ENCODE measurements at places on chromosomes 1 and 21.

GRCh38 chr1:226029568-226030225 is 30.6 kb upstream of the SDE2 start:
- DNase-seq: no peak

DNA sequence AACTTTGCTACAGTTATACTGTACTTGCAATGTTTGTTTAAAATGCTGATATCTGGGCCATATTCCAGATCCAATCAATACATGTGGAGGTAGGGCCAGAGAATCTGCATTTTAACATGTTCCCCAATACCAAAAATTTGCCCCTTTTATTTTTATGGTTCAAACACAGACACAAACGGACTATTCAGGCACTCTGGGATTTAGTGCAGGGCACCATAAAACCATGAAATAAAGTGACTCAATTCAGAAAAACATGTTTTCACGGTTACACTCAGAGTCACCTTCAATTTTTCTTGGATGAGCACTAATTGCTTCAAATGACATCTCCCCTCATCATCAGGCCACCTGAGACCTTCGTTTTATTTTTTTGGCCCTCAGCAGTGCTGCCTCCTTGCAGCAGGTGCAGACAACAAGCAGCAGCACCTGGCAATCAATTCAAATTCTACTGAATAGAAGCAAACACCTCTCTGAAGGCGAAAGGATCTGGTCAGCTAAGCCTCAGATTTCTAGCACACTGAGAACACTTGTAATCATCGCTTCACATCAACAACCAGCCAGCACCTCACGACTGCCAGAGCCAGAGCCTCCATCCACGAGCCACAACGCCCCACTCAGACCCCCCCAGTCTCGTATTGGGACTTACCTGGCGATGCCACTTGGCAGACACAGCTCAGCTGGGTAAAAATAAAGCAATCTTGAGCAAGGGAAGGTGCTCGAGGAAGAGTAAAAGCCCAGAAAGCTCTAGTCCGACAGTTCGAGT is 1.1 kb downstream of the ERO1B start:
- peak; percentile 59 for DNase-seq

DNA sequence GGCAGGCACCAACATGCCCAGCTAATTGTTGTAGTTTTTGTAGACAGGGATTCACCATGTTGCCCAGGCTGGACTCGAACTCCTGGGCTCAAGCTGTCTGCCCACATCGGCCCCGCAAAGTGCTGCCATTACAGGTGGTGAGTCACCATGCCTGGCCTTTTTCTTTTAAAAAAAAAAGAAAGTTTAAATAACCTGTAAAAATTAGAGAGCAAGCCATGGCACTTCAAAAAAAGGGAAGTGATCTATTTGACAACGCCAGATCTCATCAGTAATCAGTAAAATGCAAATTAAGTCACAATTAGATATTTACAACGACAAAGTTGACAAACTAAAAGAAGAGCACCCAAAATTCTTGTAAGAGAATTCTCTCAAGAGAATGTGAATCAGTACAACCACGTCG is 2.9 kb upstream of the RBBP5 start:
- no peak for DNase-seq

DNA sequence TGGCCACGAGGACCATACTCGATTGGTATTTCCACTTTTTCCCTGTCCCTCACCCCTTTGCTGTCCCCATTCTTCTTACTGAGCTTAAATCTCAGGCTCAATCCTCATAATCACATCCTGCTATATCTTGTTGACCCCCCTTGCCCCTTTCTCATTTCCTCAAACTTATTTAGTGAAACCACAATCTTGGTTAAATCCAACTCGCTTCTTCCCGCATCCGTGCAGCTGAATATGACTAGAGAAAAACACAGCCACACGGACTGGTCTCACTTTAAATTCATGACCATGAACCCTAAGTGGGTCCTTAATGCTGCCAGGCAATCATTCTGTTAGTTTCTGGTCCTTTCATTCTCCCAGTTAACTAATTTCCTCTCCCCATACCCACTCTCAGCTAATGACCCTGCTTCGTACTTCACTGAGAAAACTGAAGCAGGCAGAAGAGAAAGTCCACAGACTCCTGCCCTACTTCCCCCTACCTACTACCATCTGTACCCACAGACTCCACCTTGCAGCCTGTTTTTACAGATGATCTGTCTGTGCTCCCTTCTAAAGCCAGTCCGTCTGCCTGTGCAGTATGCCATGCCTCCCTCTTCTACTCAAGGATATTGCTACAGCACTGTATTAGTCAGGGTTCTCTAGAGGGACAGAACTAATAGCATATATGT is 96.8 kb upstream of the LMO4 start:
- no peak for DNase-seq

DNA sequence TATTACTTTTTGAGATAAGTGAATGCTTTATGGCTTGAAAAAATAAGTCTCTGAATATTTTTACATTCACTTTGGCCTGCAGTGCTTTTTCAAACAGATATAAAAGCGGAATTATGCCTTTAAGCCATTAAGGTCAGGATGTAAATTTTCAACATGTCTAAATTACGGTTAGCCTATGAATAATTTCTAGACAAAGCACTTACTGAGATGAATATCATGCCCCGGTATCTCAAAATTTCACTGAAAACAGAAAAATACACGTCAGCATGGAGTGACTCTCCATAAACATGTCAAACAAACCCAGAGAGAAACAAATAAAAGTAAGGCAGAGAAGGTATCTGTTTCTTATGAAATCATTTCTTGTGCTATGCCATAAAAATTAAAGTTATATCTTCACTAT is 853.9 kb downstream of the KCNT2 start:
- no peak for DNase-seq

DNA sequence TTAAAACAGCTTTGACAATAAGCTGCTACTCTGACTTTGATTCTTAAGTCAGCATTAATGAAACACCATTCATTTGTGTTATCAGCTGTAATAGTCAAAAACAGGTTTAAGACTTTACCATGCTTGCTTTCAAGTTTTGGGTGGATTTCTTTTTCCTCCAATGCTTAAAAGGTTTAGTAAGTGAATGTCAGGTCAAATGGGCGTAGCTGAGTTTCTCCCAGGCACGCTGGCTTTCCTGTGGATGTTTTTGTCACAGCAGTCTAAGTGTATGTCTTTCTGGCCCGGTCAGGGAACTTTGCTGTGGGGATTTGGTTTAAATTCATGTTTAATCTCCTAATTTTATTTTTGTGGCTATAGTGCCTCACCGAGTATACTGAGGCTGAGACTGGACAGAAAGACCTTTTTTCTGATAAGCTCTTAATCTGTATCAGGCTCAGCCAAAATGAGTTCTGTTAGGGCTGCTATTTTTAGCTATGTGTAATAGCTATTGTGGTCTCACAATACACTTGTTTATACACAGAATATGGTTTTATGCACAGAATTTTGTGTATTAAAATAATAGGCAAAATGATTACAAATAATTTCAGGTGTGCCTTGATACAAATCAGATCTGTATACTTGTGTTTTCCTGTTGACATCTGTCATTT is 292.8 kb downstream of the DISC1 start:
- DNase-seq: no peak

DNA sequence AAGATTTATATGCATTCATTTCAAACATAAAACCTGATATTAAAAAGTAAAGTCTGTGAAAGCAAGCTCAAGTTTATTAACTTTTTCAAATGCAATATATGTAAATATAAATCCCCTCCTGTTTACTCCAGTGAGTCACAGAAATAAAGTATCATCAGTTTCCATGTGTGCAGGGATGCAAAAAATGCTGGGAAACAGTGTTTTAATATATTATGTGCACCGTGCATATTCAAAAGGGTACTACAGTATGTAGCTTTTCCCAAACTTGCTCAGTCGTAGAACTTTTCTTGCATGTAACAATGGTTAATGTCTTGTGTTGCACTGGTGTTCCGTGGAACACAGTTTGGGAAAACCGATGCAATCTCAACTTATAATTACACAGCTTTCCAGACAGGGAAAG is 60.7 kb downstream of the CCDC185 start:
- DNase-seq: no peak

GRCh38 chr1:1217621-1218523 is 3.9 kb upstream of the TNFRSF4 start:
- DNase-seq: no peak

DNA sequence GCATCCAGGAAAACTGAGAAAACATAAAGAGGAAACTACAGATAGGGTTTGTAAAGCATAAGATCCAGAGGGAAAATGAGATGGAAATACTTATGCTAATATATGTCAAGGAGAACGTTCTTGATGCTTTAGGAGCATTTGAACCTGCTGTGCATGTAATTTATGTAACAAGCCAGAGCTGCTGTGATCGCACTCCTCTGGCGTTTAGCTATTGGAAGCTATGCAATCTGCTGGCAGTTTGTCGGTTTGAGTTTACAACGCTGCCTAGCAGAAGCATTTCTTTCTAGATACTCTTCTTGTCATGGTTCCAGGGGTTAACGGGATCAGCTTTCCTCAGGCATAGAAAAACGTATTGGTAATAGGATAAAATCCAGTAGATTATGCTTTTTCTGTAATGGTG is 182.7 kb downstream of the KCNH1 start:
- no peak for DNase-seq

DNA sequence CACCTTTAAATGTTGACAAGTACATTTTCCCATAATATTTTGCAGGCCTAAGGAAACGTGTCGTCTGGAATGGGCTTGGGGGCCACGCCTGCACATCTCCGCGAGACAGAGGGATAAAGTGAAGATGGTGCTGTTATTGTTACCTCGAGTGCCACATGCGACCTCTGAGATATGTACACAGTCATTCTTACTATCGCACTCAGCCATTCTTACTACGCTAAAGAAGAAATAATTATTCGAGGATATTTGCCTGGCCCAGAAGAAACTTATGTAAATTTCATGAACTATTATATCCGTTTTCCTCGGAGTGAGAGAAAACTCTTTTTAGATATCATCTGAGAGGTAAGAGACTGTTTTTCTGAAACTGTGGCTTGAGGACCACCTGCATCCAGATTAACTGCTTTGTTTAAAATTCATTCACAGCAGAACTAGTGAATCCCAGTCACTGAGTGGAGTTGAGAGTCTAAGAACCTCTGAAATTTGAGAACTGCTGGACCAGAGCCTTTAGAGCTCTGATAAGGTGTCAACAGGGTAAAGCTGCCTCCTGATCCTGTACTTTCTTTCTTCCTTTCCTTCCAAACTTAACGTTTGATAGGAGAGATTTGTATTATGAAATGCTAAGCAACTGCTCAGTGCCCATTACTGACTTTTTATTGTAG is 811 bp downstream of the EXO1 start:
- no peak for DNase-seq

DNA sequence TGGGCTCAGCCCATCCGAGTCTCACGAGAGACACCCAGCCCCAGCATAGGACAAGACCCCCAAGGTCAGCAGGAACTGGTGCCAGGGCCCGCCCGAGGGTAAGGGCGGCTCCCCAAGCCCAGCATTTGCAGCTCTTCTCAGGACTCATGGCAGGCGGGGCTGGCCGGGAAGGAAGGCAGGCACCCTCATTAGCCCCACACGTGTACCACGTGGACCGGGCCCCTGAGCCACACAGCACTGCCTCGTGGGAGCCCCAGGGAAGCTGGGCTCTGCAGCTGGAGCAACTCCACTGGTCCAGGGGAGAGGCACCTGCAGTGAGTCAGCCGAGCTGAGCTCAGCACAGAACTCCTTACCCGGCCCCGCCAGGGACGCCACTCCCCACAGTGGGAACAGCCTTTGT is 97.7 kb upstream of the IFFO2 start:
- DNase-seq: no peak

DNA sequence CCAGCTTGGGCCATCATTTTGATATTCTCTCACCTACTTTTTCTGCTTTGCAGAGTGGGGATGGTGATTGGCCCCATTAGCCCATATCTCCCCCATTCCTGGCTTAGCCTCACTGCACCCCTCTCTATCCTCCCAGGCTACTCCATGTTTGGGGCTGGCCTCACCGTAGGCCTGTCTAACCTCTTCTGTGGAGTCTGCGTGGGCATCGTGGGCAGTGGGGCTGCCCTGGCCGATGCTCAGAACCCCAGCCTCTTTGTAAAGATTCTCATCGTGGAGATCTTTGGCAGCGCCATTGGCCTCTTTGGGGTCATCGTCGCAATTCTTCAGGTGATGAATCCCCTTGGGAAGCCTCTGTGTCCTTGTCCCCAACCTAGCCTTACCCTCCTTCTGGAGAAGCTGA is 2.1 kb upstream of the B4GALT2 start:
- no peak for DNase-seq

GRCh38 chr21:38506661-38507281 is 8.5 kb upstream of the ERG start:
- DNase-seq: peak; percentile 14

DNA sequence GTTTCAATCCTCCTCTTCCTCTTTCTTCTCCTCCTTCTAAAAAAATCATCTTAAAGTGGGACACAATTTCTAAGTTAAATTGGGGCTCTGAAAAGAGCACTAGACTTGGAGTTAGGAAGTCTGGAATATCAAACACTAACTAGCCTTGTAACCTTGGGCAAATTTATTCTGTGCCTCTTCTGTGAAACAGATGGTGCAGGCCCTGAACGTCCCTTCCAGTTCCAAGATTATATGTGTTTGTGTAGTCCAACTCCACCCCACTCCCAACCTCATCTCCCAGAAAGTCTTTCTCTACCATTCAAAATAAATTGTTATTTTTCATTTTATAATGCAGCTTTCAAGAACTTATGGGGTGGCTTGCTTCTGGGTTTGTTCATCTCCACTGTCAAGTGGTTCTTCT is 630.0 kb downstream of the LMO4 start:
- DNase-seq: no peak

DNA sequence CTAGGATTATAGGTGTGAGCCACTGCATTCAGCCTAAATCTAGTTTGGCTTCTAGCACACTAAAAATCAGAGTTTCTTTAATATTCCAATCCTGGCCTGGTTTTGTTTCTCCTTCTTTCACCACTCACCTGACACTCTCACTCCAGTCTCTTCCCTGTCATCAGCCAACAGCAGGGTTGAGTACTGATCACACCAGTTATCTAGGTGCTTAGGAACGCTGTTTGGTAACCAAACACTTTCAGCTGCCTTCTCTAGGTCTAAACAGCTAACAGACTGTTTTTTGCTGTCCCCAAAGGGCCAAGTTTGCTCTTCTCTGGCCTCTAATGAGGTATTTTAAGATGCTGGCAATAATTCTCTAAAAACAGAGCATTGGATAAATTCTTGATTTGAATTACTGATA is 17.7 kb upstream of the FRRS1 start:
- no peak for DNase-seq

- no peak for DNase-seq
Observed at GRCh38 chr1:174169342-174169741, 10.0 kb downstream of the RABGAP1L start.

GRCh38 chr21:17432732-17433057 is 80.1 kb upstream of the CXADR start:
- no peak for DNase-seq

Measured in NCI-H2029 (cell line).